Fibroblast of skin of scalp (primary cell): ENCODE measurements at places on chromosomes 7 and 10.
A peak's percentile ranks its signal among the peaks of the same experiment; 100 is the strongest.

- peak; percentile 59 for DNase-seq
Measured at GRCh38 chr10:27699776-27700175, 45.8 kb downstream of the MKX start.

DNA sequence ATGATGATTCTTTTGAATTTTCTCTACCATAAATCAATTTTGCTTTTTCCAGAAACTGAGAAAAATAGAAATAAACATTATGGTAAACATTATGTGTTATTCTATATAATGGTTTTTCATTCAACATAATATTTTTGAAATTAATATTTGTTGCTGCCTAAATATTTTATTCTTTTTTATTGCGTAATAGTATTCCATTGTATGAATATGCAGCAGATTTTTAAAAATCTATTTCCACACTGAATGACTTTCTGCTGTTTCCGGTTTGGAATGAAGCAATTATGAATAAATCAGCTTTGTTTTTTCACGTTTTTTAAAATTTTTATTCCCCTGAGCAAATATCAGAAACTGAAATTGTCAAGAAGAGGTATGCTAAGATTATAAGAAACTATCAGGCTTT, 335.2 kb upstream of the KCND2 start:
- no peak for DNase-seq

DNA sequence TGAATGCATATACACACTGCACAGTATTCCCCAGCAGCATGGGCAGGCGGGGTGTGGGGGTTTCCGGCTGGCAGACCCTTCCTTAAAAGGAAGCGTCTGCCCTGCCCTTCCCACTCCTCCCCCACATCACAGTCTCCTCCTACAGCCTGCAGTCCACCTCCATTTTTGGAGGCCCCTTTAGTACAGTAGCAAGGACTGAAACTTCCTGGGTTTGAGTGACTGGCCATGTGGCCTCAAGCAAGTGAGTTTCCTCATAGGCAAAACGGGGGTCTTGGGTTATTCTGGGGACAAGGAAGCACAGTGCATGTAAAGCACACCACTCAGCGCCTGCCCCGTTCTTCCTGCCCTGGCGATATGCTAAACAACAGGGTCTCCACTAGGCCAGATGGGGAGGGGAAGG, 62.1 kb upstream of the COL13A1 start:
- DNase-seq = no peak

- no peak for DNase-seq
Measured at GRCh38 chr10:97887399-97887798, 37.8 kb downstream of the GOLGA7B start.

DNA sequence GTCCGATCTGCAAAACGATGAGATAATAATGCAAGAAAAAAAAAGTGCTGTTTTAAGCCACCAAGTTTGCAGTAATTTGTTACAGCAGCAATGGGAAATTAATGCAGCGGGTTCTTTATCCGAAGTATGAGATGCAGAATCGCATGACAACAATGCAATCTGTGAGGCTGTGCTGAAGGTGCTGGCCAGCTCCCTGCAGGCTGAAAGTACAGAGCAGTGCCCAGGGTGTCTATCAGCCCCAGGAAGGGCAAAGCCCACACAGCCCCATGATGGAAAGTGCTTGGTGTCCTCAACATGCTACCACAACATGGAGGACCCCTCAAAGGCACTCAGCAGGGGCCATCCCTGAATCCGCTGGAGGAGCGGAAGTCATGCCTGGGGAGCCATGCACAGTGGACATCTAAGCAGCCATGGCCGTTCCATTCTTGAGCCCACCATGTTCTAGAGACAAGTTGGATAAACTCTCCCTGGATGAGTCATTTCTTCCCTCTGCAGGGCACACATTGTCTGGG, 199.5 kb upstream of the PFKP start:
- DNase-seq = no peak
